Aorta (tissue), 5 donors: ENCODE measurements at places on chromosomes 4 and X. TPM values are rescaled to one million over a fixed set of nuclear protein-coding genes. Genes with fewer than 3 reads are reported as not detected.

DNA sequence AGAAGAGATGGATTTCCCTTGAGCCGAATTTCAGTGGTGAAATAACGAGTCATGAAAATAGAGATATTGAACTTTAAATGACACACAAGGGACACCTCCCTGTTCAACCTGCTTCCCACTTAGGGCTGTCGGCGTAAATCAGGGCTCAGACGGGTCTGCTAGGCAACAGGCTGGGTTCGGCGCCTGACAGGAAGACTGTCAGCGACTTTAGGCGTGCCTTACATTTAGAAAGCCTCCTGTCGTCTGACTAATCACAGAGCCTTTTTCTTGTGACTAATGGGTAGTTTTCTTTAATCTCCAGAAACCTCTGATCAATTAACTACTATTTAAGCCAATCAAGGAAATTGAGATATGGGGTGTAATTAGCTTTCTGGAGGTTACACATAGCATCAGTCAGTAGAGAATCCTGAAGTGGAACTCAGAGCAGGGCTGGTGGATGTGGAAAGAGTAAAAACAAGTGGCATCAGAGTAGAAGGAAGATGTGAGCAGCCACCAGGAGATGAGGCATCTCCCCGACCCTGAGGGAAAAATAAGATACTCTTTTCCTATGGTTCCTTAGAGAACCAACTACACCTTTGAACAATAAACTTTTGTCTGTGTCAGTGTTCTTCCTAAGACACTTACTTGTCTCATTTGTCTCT lies 86.2 kb upstream of the HS3ST1 start:
- no peak for DNase-seq

DNA sequence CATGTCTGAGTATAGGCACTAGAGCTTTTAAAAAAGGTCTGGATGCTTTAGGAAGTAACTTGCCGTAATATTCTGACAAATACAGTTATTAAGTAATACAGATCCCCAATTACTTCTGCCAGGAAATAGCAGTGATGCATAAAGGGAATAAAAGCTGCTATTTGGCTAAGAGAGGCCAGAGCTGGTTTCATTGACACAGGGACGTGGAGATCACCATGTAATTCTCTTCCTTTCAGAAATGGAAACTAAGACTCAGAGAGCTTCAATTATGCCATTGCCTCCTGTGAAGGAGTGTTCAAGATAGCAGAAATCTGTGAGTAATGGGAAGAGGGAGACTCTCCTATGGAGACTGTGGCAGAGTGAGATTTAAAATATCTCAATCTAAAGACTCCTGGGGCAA lies 238.1 kb downstream of the SLITRK2 start:
- no peak for DNase-seq

GRCh38 chr4:16415751-16416150 lies 189.5 kb upstream of the TAPT1 start:
- no peak for DNase-seq

MECP2 gene
- 80.7 TPM for total RNA-seq

FAM149A gene
- 17.8 TPM for total RNA-seq

- no peak for DNase-seq
Observed at GRCh38 chrX:136194536-136194935, 47.2 kb downstream of the FHL1 start.

NDNF gene
- 3.5 TPM for total RNA-seq

DNA sequence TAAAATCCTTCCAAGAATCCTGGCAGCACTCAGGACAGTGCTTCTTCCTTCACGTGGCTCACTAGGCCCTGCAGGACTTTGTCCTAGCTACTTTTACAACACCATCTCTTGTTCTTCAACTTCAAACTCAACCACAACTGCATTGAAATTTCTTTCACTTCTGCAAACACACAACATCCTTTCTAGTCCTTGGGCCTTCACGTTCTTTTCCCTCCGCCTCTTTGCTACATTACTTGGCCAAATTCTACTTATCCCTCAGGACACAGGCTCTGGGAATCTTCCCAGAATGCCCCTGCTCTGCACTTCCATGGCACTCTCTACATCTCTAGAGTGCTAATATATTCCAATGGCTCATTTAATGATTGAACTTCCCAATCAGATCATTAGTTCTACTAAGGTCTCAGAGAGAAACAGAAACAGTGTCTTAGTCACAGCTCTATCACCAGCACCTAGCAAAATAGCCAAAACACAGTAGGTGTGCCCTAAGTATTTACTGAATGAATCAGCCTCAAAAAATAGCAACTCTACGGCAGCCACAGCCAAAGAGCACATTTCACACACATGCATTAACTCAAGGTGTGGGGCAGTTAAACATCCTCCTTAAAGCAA lies 73.3 kb downstream of the MANBA start:
- DNase-seq: no peak

GRCh38 chrX:41922431-41923151 lies 763 bp downstream of the CASK start:
- peak; percentile 82 for DNase-seq

PLXNB3 gene
- 18.0 TPM for total RNA-seq

VSIG4 gene
- total RNA-seq: 113 TPM

ARMCX1 gene
- total RNA-seq: 32.9 TPM

GRCh38 chrX:42140320-42140719 lies 217.0 kb upstream of the CASK start:
- no peak for DNase-seq

GRCh38 chrX:1027133-1027532 lies 185.3 kb downstream of the CRLF2 start:
- no peak for DNase-seq

- DNase-seq: no peak
Observed at GRCh38 chr4:165991325-165992180, 118.5 kb downstream of the TLL1 start.

- DNase-seq: no peak
Observed at GRCh38 chr4:137209240-137209639, 323.1 kb downstream of the PCDH18 start.

- peak; percentile 79 for DNase-seq
Observed at GRCh38 chrX:46573331-46573891, at the start of gene CHST7. Gene CHST7, plus strand, starts transcription at chrX:46573765. Its CDS starts 167 bp downstream, at chrX:46573932.

DNA sequence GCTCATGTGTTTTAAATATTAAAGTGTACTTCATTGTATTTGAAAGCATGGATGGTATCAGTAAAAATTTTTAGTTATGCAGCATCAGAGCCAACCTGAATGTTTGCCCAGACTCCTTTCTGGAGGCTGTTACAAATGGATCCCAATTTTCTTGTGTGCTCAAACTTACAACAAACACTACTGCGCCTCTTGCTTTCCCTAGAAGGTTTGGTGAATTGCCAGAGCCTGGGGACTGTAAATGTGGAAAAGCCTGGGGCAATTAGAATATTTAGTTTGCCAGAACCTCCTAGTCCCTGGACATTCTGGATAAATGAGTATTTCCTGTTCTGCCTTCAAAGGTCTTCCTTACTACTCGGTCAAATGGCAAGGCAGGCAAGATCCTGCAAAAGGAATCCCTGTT lies 4.8 kb downstream of the CAPN6 start:
- no peak for DNase-seq

DNA sequence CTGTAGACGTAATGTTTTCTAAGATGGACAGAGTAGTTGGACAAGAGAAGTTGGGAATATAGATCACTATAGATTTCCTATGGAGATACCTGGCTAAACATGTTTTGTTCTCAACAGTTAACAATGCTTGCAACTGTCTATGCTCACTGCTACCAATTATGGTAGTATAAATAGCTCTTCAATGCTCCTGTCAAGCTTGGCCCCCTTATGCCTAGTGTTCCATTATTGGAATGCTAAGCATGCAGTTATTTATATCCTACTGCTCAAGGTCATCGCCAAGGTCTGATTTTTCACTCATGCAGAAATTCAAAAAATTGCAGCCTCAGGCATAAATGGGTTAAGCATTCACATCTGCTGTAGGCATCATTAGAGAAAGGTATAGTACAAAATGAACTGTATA lies 519.0 kb downstream of the IL15 start:
- DNase-seq: no peak

DNA sequence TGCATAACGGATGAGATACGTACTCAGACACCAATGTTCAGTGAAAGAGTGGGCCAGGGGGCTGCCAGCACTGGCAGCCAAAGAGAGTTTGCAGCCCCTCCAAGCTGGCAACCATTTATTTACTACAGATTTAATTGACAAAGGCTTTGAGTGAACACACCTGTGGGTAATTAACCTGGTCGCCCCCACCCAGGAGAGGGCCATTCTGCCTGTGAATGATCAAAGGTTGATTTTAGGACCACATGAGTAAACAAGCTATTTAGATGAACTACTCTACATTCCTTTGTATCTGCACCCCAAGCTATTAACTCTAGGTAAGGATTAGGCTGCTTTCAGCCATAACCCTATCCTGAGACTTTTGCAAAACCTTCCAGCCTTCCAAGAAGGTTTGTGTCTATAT lies 55.0 kb downstream of the RBM46 start:
- no peak for DNase-seq

GRCh38 chrX:68853665-68854251 lies 24.9 kb downstream of the EFNB1 start:
- DNase-seq: no peak

TRIM60 gene
- not detected for total RNA-seq

GRCh38 chr4:141692081-141692480 lies 55.7 kb downstream of the IL15 start:
- no peak for DNase-seq
